IPS-NIHi11 (cell line): ENCODE measurements at places on chromosomes 4 and X.
A peak's percentile ranks its signal among the peaks of the same experiment; 100 is the strongest.

DNA sequence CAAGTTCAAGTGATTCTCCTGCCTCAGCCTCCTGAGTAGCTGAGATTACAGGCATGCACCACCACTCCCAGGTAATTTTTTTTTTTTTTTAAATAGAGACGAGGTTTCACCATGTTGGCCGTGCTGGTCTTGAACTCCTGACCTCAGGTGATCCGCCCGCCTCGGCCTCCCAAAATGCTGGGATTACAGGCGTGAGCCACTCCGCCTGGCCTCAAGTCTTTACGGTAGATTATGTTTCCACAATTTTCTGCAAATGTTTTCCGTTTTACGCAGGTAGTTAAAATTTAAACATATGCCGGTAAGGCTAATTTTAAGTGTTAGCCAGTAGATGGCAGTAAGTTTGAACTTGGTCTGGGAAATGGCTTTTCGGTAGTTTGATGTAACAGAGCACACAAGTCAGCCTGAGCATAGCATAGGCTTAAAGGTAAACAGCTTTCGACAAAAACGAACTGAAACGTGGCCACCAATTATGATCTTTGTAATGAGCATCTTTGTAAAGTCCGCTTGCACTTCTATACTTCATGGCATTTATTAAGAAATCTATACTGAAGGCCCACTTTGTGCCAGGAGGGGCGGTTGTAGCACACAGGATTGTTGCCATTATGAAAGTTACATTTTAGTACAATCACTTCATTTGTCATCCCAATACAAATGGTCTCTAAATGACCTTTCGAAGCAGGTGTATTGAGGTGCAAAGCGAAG is 31.1 kb downstream of the CCKAR start:
- DNase-seq = peak; percentile 81

DNA sequence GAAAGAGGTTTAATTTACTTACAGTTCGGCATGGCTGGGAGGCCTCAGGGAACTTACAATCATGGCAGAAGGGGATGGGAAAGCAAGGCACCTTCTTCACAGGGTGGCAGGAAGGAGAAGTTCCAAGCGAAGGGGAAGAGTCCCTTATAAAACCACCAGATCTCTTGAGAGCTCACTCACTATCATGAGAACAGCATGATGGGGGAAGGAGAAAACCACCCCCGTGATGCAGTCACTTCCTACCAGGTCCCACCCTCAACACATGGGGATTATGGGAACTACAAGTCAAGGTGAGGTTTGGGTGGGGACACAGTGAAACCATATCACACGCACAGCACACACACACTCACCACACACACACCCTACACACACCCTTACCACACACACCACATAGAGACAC is 104.3 kb downstream of the DCTD start:
- DNase-seq = no peak

DNA sequence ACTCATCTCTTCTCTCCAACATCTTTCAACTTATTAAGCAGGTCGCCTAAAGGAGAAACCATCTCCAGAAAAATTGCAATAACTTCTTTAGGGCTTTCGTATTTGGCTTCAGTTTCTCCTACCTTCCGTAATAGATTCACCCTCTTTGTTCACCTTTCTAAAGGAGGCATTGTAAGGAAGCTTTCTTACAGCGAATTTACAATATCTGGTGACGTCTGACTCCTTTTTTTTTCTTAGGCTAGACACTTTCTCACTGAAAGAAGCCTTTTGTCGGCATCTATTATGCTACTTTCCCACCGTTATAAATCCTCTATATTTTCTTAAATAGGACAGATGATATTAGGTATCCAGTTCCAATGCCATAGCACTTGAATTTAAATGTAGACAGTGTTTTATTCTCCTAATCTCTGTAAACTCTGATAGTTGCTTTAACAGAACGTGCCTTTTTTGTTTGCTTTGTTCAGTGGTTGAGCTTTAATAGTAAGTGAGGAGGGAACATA is 302.4 kb downstream of the IL1RAPL1 start:
- DNase-seq = no peak

- peak; percentile 33 for DNase-seq
These were observed 57.8 kb downstream of the KIAA0232 start for GRCh38 chr4:6840062-6840976.

GRCh38 chr4:81648576-81649275 is 177.0 kb upstream of the RASGEF1B start:
- peak; percentile 18 for DNase-seq

DNA sequence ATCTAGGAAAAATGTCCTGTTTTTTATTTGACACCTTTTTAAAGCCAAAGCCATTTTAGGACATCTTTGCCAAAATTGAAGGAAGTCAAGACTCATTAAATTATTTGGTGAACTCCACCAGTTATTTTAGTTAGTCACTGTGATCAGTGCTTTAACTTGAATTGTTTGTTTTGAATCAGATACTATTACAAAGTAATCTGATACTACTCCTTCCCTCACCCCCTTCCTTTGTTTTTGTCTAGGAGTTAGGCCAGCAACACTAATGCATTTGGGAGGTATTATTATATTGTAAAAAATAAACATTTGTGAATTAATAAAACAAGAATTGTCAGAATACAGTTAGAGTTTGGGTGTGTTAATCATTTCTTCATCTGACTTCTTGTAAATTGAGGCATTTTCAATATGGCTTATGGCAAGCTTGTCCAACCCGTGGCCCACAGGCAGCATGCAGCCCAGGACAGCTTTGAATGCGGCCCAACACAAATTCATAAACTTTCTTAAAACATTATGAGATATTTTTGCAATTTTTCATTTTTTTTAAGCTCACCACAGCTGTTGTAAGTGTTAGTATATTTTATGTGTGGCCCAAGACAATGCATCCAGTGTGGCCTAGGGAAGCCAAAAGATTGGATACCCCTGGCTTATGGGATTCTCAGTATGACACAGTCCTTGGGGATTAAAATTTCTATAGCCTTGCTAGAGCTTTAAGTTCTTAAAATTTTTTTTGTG is 182.2 kb downstream of the BMPR1B start:
- DNase-seq = no peak

DNA sequence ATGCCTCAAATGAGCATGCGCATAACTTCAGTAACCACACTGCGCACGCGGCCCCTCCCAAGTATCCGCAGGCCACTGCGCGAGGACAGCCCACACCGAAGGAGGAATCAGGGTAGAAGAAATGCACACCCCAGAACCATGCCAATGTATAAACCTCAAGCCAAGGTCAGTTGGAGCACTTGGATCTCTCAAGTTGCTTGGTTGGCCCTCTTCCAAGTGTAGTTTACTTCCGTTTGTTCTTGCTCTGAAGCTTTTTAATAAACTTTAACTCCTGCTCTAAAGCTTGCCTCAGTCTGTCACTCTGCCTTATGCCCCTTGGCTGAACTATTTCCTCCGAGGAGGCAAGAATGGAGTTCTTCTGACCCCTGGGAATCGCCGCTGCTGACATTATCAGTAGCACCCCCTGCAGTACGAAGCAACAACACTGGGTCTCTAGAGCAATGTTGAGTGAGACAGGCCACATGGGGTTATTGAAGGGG is 22.0 kb upstream of the SPINK2 start:
- DNase-seq = peak; percentile 48

- DNase-seq = no peak
These were observed 2707.5 kb downstream of the PCDH7 start for GRCh38 chr4:33427676-33428075.

DNA sequence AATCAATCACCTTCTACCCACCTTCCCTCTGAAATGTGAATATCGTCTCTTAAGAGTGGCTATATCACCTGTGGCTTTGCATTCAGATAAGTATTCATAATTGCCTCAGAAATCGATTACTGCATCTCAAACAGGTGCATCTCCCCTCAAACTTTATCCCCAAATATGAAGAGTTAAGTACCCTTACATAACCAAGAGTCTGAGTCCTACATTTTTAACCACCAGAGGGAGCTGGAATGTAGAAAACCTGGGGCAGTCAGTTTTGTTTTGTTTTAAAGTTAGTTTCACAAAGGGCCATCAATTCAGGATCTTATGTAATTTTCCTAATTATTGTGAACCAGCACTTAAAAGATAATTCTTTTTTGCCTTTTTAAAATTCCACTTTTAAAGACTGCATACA is 5.7 kb downstream of the TCEANC start:
- peak; percentile 7 for DNase-seq
